Esophagus squamous epithelium (tissue), 5 donors: ENCODE measurements at places on chromosomes 12 and 14. TPM values are rescaled to one million over a fixed set of nuclear protein-coding genes. Genes with fewer than 3 reads are reported as not detected.

DNA sequence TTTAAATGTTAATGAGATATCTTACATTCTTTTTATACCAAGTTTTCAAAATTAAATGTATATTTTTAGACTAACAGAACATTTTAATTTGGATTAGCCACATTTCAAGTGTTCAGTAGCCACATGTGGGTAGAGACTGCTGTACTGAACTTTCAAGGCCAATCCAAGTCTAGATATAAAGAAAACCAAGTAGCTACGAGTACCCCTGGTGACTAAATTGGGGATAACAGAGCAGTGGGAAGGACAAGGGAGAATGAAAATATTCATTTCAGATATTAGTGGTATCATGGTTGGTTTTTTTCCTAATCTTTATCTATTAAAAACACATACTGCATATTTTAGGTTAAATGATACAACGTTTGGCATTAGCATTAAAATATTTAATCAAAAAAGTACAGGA is 69.4 kb upstream of the RHOJ start:
- H3K36me3 ChIP-seq: no peaks in the 10 kb centered on the region
- no peaks in the 10 kb centered on the region for H3K27me3 ChIP-seq
- H3K4me3 ChIP-seq: no peak overlapping the region
- DNase-seq: no peak

DNA sequence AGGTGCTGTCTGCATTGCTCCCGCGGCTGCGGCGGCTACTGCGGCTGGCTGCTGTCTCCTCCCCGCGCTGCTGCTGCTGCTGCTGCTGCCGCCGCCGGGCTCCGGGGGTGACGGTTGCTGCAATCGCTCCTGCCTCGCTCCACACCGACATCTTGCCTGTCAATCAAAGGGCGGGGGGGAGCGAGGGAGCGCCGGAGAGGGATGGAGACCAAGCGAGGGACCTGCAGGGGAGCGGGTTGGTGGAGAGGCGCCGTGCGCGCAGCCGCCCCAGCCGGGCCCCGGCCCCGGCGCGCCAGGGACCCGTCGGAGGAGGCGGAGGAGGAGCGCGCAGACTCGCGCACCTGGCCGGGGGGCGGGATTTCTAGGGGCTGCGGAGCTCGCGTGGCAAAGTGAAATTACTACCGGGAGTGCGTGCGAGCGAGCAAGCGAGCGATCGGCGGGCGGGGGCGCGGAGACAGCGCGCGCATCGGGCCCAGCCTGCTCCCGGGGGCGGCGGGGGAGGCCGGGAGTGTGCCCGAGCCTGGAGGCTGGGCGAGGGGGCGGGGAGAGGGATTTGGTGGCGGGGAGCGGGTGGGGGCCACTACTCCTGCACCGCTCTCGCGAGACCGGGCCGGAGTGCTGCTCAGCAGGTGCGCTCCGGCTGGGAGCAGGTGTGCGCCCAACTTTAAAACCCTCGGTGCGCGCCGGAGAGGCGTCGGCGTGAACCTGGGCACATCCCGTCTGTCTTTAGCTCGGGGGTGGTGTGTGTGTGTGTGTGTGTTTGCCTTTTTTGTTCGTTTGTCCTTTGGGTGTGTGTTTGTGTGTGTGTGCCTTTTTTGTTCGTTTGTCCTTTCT is at the start of gene KSR2:
KSR2 (minus strand) TSS at position 165 of the 834 bp plus-strand sequence. CDS start 735 bp downstream, outside the sequence.
- no peaks in the 10 kb centered on the region for H3K27me3 ChIP-seq
- H3K4me3 ChIP-seq: peak within 1 kb of the TSS; percentile 49
- no peak within 1 kb of the TSS for H3K27ac ChIP-seq
- no peaks in the 10 kb centered on the region for H3K4me1 ChIP-seq

- H3K27me3 ChIP-seq: no peaks in the 10 kb centered on the region
- no peaks in the 10 kb centered on the region for H3K36me3 ChIP-seq
- no peak for DNase-seq
- H3K27ac ChIP-seq: no peak overlapping the region
- H3K4me3 ChIP-seq: no peak overlapping the region
Measured at GRCh38 chr14:106094654-106095189, 568.3 kb downstream of the TMEM121 start.

DNA sequence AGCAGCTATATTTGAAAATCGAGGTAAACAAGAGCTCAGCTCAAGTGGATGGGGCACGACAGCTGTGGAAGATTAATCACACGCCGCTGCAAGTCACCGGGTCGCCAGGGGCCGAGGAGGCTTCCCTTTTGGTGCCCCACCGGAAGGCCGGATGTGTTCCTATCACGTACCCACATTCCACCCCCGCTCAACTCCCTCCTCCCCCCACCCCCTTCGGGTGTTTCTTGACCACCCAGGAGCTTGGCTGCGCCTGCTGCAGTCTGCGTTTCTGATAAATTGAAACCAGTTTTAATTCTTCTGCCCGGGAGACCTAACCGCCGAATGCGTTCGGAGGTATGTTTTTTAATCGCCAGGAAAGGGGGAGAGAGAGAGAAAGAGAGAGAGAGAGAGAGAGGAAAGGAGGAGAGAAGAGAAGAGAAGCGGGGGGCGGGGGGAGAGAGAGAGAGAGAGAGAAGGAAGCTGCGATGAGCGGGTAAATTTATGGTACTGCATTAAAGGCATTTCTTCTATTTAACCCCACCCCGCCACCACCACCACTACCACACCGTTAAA is 1.8 kb downstream of the SLC8A3 start:
- peak overlapping the region; percentile 62 for H3K4me3 ChIP-seq
- H3K27me3 ChIP-seq: peaks cover 87% of the 10 kb centered on the region
- H3K27ac ChIP-seq: no peak overlapping the region
- H3K36me3 ChIP-seq: no peaks in the 10 kb centered on the region
- H3K4me1 ChIP-seq: peaks cover 31% of the 10 kb centered on the region

DNA sequence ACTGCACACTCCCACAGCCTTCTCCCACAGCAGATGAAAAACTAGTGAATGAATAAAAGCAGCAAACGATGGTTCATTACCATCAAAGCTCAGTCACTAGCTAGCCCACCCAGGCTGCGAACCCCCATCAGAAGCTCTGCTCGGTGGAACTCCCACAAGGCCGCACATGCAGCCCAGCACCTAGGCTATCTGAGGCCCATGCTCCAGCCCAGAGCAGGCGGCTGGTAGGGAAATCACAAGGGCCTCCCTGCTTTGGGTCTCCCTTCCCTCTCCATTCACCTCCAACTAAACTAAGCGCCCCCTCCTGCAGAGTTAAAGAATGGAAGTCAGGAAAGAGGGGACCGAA is 69.0 kb downstream of the ITPK1 start:
- peak overlapping the region; percentile 36 for H3K27ac ChIP-seq
- H3K4me1 ChIP-seq: peaks cover 78% of the 10 kb centered on the region
- no peak overlapping the region for H3K4me3 ChIP-seq

DNA sequence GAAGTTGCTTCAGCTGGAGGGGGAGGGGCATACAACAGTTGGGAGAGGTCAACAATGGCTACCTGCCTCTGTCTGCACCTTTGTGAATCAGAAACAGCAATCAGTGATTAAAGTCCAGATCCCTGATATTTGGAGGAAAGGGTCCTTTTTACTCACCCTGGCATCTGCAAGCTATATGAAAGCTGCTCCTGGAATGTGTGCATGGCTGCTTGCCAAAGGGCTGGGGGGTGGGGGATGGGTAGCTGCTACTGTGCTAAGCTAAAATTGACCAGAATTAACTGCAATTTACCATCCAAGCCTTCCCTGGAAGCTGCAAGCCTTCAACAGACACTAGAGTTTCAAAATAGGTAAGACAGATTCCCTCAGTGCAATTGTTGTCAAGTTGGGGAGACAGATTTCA is 13.5 kb upstream of the GTF2A1 start:
- H3K27me3 ChIP-seq: no peaks in the 10 kb centered on the region
- H3K27ac ChIP-seq: no peak overlapping the region
- H3K4me3 ChIP-seq: no peak overlapping the region
- no peak for DNase-seq
- H3K4me1 ChIP-seq: no peaks in the 10 kb centered on the region

DNA sequence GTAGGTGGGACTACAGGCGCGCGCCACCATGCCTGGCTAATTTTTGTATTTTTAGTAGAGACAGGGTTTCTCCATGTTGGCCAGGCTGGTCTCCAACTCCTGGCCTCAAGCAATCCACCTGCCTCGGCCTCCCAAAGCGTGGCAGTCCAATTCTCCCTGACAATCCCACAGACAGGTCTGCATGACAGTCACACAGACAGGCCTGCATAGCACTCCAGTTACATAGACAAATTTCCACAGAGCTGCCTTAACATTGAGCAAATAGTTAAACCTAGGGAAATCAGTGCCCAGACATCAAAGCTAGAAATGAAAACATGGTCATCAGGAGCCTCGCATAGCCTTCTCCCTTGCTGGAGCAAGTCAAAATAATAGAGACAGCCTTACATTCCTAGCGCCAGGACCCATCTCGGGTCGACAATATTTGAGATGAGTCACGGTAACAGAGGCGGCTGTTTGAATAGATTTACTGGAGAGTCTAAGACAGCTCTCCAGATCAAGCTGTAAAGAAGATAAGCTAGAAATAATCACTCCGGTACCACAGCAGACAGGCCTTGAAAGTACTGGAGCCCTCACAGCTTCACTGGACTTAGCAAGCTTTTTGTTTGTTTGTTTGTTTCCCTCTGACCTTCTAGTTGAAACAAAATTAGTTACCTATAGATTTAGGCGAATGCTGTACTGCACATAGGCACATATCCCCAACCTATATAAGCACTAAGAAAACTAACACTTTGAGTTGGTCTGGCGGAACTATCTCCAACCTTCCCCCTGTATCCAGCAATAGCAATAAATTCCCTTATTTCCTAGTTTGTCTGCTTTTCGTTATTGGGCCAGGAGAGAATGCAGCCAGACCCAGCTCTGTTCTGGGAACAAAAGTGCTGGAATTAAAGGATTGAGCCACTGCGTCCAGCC is 23.8 kb upstream of the PYROXD1 start:
- H3K4me1 ChIP-seq: no peaks in the 10 kb centered on the region
- H3K27me3 ChIP-seq: no peaks in the 10 kb centered on the region
- H3K4me3 ChIP-seq: no peak overlapping the region

GRCh38 chr14:58565832-58566231 is 71.9 kb upstream of the DACT1 start:
- H3K27me3 ChIP-seq: no peaks in the 10 kb centered on the region
- H3K4me3 ChIP-seq: no peak overlapping the region
- H3K4me1 ChIP-seq: no peaks in the 10 kb centered on the region
- DNase-seq: no peak
- no peak overlapping the region for H3K27ac ChIP-seq

DNA sequence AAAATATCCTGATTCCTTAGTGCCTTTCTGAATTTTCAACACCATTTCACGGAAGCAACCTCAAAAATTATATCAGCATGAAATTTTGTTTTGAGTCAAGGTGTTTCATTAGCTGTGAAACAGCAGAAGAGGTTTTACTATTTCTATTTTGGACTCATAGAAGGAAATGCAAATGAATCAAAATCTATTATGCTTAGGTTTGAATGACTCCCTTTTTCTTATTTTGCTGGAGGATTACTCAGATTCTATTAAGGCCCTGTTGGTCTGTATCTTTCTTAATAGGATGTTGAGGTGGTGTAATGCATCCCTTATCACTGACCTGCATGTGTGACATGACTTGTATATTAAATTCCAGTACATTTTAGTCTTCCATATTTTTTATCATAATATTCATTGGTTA is 165.8 kb downstream of the TMTC2 start:
- no peaks in the 10 kb centered on the region for H3K4me1 ChIP-seq
- H3K4me3 ChIP-seq: no peak overlapping the region
- no peak for DNase-seq
- no peaks in the 10 kb centered on the region for H3K36me3 ChIP-seq
- no peak overlapping the region for H3K27ac ChIP-seq

DNA sequence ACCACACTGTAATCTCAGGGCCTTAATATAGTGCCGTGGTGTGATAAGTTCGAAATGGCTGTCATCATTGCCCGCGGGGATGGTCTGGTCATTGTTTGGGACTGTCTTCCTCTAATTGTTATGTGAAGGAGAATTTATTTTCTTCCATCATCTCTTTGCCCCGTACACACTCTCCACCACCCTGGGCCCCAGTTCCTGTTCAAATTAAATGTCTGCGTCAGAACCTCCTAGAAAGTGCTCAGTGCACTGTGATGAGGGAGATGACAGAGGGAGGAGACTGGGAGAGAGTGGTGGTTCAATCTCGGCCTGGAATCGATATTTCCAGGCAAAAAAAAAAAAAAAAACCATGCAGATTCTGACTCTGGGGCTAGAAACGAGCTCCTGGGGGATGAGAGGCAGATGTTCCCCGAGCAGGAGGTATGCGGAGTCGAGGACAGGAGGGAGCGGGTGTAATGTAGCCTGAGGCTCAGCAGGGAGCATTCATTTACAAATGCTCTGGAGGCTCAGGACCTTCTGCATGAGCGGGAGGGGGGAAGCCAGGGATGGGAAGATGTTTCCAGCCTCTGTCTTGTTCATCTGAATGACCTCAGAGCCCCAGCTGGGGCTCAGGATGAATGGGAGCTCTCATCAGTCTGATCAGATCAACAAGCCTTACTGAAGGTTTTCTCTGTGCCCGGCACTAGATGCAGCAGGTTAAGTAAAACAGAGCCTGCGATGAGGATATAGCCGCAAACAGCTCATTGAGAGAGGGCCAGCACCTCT is 219.5 kb downstream of the TBX5 start:
- DNase-seq: no peak
- no peaks in the 10 kb centered on the region for H3K27me3 ChIP-seq
- H3K4me3 ChIP-seq: no peak overlapping the region
- no peaks in the 10 kb centered on the region for H3K36me3 ChIP-seq
- H3K4me1 ChIP-seq: no peaks in the 10 kb centered on the region

GRCh38 chr12:70721656-70722357 is 84.6 kb upstream of the PTPRB start:
- H3K36me3 ChIP-seq: no peaks in the 10 kb centered on the region
- H3K4me1 ChIP-seq: no peaks in the 10 kb centered on the region
- no peak overlapping the region for H3K4me3 ChIP-seq
- DNase-seq: no peak
- H3K27ac ChIP-seq: peak overlapping the region; percentile 35

GRCh38 chr14:71713451-71713850 is 218.8 kb upstream of the RGS6 start:
- no peaks in the 10 kb centered on the region for H3K27me3 ChIP-seq
- no peak overlapping the region for H3K27ac ChIP-seq
- no peaks in the 10 kb centered on the region for H3K36me3 ChIP-seq
- DNase-seq: no peak

KCNJ8 gene
- 1.3 TPM for total RNA-seq

KLRC4 gene
- total RNA-seq: 4.2 TPM

JDP2 gene
- total RNA-seq: 36.0 TPM

HHIPL1 gene
- total RNA-seq: 1.3 TPM

LRTM2 gene
- total RNA-seq: not detected

VWF gene
- 64.3 TPM for total RNA-seq
